ENCODE measurements at places on chromosomes 16 and 17.

GRCh38 chr17:7479213-7480088, at the start of gene ZBTB4:
TSS of gene ZBTB4 (minus strand) at chr17:7479631. CDS start at chr17:7466801, 12,830 bp downstream.
- DNase-seq, result peak; percentile 21

DNA sequence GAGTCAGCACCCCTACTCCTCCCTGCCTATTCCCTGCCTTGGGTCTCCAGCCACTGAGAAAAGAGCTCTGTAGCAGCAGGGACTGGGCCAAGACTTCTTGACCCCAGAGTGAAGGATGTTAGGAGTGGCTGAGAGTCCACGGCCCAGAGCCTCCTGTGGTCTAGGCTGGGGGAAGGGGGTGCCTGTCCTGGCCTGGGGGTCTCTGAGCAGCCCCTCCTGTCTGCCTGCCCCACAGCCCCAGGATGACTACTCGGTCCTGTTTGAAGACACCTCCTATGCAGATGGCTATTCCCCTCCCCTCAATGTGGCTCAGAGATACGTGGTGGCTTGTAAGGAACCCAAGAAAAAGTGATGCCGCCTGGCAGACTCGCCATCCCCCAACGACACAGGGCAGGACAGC, 5.5 kb downstream of the SULT1A2 start:
- DNase-seq, result no peak

- no peak for DNase-seq
These were observed 113.6 kb downstream of the RAP1GAP2 start for GRCh38 chr17:2909846-2910234.

DNA sequence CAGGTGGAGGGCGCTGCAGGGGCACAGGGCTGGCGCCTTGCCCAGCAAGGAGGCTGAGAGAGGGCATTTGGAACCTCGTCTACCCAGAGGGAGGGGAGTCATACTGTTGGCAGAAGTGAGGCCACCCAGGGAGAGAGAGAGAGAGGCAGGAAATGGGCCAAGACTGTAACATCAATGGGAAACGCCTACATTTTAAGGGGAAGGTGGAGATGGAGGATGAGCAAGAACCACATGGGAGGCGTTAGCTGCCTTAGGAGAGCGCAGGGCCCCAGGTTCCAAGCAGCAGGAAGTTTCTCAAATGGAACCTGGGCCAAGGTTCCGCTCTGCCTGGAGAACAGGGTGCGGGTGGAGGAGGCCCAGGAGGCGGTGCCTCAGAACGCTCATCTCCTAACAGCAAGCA, 2.7 kb upstream of the WFDC1 start:
- DNase-seq, result peak; percentile 89

- no peak for DNase-seq
These were observed 842 bp upstream of the LDAF1 start for GRCh38 chr16:21157632-21158031.

- peak; percentile 60 for DNase-seq
These were observed 25.7 kb downstream of the MRM1 start for GRCh38 chr17:36627101-36627500.

- DNase-seq, result no peak
These were observed 20.1 kb upstream of the CNOT1 start for GRCh38 chr16:58649707-58650106.

DNA sequence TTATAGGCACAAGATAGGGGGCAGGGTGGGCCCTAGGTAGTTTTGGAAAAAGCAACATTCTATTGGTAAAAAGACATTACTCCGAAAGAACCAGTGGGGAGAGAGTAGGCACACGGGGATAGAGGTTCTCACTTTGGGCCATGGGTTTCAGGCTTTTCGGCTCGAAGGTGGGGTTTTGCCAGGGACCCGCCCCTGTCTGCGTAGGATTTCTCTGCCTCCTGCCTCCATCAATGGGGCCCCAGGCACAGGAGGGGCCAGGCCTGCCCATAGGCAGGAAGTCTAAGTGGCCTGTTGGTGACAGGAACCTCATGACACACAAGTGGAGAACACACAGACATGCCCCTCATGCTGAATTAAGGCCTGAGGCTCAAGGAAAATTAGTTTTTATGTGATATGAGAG, 57.5 kb downstream of the RNF213 start:
- no peak for DNase-seq
